Pericardium fibroblast (primary cell): ENCODE measurements at places on chromosomes 1 and 21. TPM values are rescaled to one million over a fixed set of nuclear protein-coding genes. Genes with fewer than 3 reads are reported as not detected.

The NCSTN gene
- total RNA-seq, result 67.7 and 77.5 TPM in 2 replicates

The HFM1 gene
- total RNA-seq, result 0.17 and 1.4 TPM in 2 replicates

The E2F2 gene
- total RNA-seq, result under 0.01 and 0.12 TPM in 2 replicates

The KLHDC8A gene
- 0.12 and 0.34 TPM in 2 replicates for total RNA-seq

The NEK2 gene
- 1.4 and 3.0 TPM in 2 replicates for total RNA-seq

The FMO2 gene
- total RNA-seq, result 3.0 and 26.7 TPM in 2 replicates

The FMO4 gene
- total RNA-seq, result 5.3 and 7.4 TPM in 2 replicates

The PTPN22 gene
- 0.34 TPM in 1 of 2 replicates, not detected in the other for total RNA-seq

The TSPAN2 gene
- 2.5 TPM in 1 of 2 replicates, not detected in the other for total RNA-seq

The C2CD4D gene
- total RNA-seq, result not detected in 2 replicates

The SYT14 gene
- 0.26 and 0.35 TPM in 2 replicates for total RNA-seq

The IRF6 gene
- total RNA-seq, result 0.09 and 0.35 TPM in 2 replicates

The CYP4B1 gene
- total RNA-seq, result not detected in 2 replicates

The TMEM200B gene
- 23.2 and 25.4 TPM in 2 replicates for total RNA-seq

The GLUL gene
- 170 and 677 TPM in 2 replicates for total RNA-seq
